MCF 10A (cell line): ENCODE measurements at places on chromosomes 2 and 18. TPM values are rescaled to one million over a fixed set of nuclear protein-coding genes. Genes with fewer than 3 reads are reported as not detected.
A peak's percentile ranks its signal among the peaks of the same experiment; 100 is the strongest.

SH3BP4 gene
- total RNA-seq = 57.6 and 59.7 TPM in 2 replicates

GREB1L gene
- total RNA-seq = 9.4 and 11.0 TPM in 2 replicates

CIDEA gene
- total RNA-seq = not detected in 2 replicates

DNA sequence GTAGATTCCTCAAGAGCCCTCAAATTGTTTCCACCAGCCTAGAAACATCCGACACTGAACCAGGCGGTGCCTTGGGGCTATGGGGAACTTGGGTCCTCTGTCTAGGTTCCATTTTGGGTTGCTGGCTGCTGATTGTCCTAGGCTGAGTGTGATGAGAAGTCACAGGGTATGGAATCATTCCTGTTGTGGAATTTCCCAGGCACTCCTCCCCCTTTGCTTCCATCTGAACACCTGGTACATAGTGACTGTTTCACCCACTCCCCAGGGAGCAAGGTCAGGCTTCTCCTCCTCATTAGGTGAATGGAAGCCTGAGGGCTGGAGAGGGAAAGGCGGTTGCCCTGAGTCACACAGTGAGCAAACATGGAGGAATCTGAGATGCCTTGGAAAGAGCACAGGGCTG, 4.5 kb downstream of the KIF3C start:
- DNase-seq = peak; percentile 76

- no peak for DNase-seq
Observed at GRCh38 chr18:29588446-29589100, 1411.6 kb upstream of the CDH2 start.

DNA sequence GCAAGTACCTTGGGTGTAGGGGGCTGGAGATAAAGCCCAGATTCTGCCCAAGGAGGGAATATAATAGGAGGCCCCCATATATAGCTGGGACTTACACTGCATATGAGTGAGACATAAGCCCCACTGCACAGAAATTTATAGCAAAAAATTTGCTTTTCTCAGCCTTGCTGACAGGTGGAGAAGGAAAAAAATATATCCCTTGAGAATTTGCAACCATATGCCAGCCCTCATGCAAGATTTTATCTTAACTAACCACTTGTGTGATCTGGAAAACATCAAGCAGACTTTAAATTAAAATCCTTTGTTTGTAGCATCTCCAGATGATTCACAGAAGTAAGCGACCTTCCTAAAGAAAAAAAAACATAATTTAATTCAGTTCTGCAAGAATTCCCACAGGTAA, 288.2 kb downstream of the BCL2 start:
- no peak for DNase-seq

- DNase-seq = no peak
Observed at GRCh38 chr2:85656468-85656867, 11.5 kb downstream of the SFTPB start.

- DNase-seq = no peak
Observed at GRCh38 chr2:161152302-161152701, 7.9 kb upstream of the TANK start.
